ENCODE measurements at places on chromosomes 3 and 15.

DNA sequence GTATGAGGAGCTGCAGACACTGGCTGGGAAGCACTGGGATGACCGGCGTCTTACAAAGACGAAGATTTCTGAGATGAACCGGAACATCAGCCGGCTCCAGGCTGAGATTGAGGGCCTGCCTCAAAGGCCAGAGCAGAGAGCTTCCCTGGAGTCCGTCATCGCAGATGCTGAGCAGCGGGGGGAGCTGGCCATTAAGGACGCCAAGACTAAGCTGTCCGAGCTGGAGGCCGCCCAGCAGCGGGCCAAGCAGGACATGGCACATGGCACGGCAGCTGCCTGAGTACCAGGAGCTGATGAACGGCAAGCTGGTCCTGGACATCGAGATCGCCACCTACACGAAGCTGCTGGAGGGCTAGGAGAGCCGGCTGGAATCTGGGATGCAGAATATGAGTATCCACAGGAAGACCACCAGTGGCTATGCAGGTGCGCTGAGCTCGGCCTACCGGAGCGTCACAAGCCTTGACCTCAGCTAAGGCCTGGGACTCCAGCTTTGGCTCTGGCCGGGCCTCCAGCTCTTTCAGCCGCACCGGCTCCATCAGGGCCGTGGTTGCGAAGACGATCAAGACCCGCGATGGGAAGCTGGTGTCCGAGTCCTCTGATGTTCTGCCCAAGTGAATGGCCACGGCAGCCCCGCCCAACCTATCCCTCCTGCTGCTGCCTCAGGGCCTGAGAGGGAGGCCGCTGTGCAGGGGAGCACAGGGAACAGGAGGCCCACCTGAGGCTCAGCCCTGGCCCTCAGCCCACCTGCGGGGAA lies 9.2 kb upstream of the SHC4 start:
- no peak for DNase-seq

GRCh38 chr15:51046799-51047449 lies 47.8 kb downstream of the TNFAIP8L3 start:
- no peak for DNase-seq

DNA sequence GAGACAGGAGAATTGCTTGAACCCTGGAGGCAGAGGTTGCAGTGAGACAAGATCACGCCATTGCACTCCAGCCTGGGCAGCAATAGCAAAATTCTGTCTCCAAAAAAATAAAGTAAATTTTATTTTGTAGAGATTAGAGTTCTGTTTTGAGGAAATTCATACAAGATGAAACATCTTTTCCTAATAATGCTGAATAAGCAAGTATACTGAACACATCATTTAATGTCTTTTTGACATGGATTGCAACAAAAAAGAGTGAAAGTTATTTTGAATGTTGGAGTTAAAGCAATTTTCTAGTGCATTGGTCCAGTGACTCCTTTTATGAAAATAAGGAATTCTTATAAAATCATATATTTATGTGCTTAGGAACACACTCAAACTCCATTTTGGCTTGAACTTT lies 20.5 kb downstream of the LCTL start:
- no peak for DNase-seq

GRCh38 chr3:32140943-32141342 lies 34.5 kb downstream of the GPD1L start:
- DNase-seq, result peak; percentile 17

DNA sequence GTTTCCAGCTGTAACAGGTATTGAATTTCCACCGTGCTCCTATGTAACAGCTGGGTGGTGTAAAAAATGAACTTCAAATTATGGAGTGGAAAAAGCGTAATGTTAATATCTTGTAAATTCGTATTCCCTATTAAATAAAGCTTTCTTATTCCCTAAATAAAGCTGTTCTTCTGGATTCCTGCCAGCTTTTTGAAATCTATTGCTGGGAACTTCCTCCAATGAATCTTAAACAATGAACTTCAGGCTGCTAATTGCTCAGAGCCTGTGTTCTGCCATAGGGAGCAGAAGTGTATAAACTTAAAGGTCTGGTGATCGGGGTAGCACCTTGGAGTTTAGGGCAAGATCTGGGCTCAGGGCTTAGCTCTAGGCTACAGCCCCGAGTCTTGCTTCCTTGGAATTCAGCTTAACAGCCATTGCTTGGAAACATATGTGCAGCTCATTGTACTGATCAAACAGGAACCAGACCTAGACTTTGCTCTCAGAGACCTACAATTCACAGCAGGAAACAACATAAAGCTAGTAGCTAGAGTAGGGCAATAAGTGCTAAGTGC lies 1.4 kb downstream of the ARL14 start:
- DNase-seq, result peak; percentile 32

DNA sequence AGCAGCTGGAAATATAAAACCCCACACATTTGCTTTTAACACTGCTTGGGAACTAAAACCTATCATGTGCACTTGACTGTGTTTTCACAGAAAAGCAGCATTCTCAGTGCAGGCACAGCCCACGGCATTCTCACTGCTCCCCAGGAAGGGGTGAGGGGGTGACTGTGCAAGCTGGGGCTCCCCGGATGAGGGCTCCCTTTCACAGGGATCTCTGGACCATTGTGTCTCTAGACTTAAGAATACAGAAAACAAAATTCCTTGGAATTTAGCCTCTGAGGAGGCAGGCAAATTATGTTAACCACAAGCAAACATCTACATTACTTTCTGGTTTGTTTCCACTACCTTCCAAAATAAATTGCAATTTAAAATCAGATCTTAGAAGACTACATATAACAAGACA lies 100.3 kb downstream of the FSIP1 start:
- no peak for DNase-seq

- DNase-seq, result no peak
Measured at GRCh38 chr15:88042047-88042446, 214.5 kb downstream of the NTRK3 start.
